ENCODE measurements at places on chromosomes 3 and 15. TPM values are rescaled to one million over a fixed set of nuclear protein-coding genes. Genes with fewer than 3 reads are reported as not detected.
A peak's percentile ranks its signal among the peaks of the same experiment; 100 is the strongest.

GRCh38 chr15:51319539-51319938, 18.9 kb downstream of the CYP19A1 start:
- no peak for DNase-seq
- H3K27ac ChIP-seq = no peak overlapping the region
- no peak overlapping the region for H3K4me3 ChIP-seq
- H3K27me3 ChIP-seq = no peaks in the 10 kb centered on the region
- H3K4me1 ChIP-seq = no peaks in the 10 kb centered on the region

GRCh38 chr15:73940061-73940981, 14.1 kb downstream of the LOXL1 start:
- H3K36me3 ChIP-seq = peaks cover 33% of the 10 kb centered on the region
- DNase-seq = no peak
- H3K27me3 ChIP-seq = no peaks in the 10 kb centered on the region
- peaks cover 92% of the 10 kb centered on the region for H3K4me1 ChIP-seq
- H3K4me3 ChIP-seq = peak overlapping the region; percentile 25
- H3K27ac ChIP-seq = peak overlapping the region; percentile 90

DNA sequence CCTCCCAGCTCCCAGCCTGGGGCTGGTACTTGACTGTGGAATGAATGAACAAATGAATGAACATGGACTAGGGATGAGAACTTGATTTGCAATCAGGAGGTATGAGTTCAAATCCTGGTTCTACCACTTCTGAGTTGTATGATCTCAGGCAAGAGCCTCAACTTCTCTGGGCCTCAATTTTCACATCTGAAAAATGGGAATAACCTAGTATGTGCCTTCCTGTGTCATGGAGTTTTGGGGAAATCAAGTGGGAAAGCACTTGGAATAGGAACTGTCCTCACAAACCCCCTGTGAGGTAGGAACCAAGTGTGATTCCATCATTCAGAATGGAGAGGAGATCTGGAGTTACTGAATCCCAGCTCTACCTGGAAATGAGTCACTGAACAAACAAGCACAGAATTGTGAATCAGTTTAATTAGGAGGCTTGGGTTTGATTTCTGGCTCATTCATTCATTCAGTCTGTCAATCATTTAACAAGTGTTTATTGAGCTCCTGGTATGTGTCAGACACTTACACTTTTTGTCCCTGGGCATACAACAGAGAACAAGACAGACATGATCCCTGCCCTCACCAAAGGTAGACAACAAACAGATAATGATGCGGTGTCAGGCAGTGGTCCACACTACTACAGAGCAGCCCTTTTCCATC, 29.7 kb downstream of the DNASE1L3 start:
- no peak overlapping the region for H3K27ac ChIP-seq
- peak; percentile 77 for DNase-seq
- H3K36me3 ChIP-seq = no peaks in the 10 kb centered on the region
- H3K4me1 ChIP-seq = peaks cover 13% of the 10 kb centered on the region

GRCh38 chr15:32743411-32744140, 25.8 kb downstream of the GREM1 start:
- no peak overlapping the region for H3K27ac ChIP-seq
- no peaks in the 10 kb centered on the region for H3K27me3 ChIP-seq
- DNase-seq = no peak
- H3K4me3 ChIP-seq = no peak overlapping the region
- no peaks in the 10 kb centered on the region for H3K4me1 ChIP-seq

The C3orf62 gene
- total RNA-seq = 12.4 TPM

All from PC-9 (cell line).